ENCODE measurements at places on chromosomes 1 and 21.

DNA sequence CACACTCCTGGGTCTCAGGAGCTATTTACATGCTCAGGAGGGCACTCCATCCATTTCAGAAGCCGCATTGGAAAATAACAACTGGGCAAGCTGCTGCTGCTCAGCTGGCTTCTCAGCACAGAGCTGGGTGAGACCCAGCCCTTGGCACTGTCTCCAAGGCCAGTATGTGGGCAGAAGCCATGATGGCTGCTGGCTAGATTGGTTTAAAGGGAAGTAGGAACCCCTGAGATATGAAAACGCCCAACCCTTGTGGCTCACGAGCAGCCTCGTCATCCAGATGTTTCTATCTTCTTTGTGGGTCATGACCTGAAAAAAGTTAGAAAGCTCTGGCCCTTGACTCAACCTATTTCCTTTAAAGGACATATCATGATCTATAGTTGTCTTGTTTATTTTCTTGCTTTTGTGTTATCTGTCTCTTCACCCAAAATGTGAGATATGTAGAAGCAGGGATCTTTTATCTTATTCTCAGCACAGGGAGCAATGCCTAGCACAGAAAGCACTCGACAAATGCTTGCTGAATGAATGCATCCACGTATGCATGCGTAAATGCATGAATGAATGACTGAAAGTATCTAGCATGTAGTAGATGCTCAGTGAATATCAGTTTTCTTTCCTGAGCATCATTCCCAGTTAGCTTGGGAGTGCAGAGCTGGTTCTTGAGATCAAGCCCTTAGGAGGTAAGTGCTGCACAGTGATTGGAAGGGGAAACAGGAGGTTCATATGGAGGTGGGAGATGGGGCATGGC, 11.6 kb downstream of the MYBPH start:
- DNase-seq, result no peak

- DNase-seq, result no peak
Observed at GRCh38 chr1:4115191-4115900, 215.3 kb upstream of the C1orf174 start.

- DNase-seq, result no peak
Observed at GRCh38 chr1:181107711-181108110, 19.2 kb downstream of the IER5 start.

DNA sequence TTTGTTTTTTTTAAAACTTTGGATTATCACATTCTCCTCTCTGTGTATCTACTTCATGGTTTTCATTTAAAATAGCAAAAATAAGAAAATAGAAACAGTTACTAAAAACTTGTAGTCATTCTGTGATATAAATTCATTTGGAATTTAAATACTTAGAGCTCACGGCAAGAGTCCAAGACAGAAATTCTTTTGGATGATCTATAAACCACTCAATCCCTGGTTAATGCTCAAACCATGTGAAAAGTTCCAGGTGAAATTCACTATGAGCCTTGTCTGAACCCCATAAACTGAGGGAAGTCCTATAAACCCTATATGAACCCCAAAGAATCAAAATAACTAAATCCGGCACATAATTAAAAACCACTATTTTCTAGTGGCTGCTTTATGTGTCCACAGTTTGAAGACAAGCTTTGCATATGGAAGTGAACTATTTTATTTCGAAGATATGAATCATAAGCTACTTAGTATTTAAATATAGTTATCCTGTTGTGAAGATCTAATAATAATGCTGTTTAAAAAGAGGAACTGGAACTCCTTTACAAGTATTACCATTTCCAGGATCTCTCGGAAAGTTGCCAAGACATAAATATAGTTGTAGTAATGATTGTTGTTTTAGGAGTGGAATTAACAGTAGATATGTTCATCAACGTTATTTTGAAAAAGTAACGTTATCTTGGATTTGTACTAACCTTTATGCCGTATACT, 163.5 kb downstream of the NFIA start:
- no peak for DNase-seq

GRCh38 chr1:169514566-169515270, 29.0 kb upstream of the SLC19A2 start:
- DNase-seq, result no peak

DNA sequence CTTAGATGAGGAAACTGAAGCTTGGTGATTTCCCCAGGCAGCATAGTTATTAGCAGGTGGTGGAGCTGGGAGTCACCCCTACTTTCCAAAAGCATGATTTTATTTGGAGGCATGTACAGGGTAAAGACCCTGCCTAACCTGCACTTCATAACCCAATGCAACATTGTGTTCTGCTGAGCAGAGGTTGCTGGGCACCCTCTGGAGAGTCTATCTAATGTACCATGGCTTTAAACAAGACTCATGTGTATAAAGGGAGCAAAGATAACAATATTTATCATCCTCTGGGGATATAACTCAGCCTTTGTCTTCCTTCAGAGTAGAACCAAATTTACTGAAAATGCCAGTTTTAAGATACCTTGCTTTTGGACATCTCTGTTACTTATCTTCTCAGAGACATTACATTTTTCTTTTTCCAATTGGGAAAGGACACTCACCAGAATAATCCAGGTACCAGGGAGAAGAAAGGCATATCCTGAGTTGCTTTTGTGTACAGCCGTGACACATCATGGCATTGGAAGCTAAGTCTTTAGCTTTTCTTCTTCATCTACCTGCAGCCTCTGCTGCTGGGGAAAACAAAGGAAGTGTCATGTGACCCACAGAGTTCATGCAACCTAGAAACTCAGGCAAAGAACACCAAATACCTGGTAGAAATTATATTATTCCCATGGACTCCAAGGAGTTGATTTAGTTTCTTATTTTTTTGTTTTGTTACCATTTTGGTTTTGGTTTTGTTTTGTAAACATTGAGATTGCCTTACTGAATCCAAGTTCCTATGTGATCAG, 39.6 kb downstream of the ELAVL4 start:
- no peak for DNase-seq

GRCh38 chr1:117176579-117176978, 34.1 kb downstream of the VTCN1 start:
- DNase-seq, result no peak

GRCh38 chr21:46207920-46208591, 20.5 kb downstream of the LSS start:
- no peak for DNase-seq

DNA sequence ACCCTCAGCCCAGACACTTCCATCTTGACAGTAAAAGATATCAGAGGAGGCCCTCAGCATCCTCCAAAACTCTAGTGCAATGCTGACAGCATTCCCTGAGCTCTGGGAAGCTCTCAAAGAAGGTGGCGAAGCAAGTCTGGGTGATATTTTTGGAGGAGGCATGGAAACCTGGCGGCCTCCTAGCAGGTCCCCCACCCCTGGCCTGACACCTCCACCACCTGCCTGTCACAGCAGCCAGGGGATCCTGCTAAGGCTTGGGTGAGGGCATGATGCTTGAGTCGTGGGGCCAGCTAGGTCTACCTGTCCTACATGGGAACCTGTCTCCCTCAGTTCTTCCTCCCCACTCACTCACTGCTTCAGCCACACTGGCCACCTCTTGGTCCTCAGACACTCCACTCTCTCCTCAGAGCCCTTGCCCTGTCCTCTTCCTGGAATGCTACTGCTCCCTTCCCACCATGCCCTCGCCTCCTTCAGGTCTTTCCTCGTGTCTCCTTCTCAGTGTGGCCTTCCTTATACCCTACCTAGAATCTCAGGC, 8.5 kb downstream of the DHRS3 start:
- DNase-seq, result no peak

- no peak for DNase-seq
Observed at GRCh38 chr1:66682106-66682505, 70.2 kb upstream of the DYNLT5 start.

DNA sequence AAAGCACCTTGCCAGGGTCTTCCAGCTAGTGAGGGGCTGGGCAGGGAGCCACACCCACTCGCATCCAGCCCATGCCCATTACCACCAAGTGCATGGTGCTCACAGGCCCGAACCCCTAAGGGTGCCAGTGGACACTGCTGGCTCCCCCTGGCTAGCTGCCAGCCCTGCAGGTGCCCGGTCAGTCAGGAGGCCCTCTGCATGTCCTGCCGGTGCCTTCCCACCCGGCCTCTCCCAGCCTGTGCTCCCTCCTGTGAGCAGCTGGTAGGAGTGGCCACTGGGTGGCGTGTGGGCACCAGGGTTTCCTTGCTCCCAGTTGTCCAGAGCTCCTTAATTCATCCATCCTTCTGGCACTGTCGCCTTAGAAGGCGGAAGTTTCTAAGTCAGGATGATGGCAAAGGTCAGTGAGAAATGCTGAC, 33.4 kb downstream of the QSOX1 start:
- DNase-seq, result no peak

DNA sequence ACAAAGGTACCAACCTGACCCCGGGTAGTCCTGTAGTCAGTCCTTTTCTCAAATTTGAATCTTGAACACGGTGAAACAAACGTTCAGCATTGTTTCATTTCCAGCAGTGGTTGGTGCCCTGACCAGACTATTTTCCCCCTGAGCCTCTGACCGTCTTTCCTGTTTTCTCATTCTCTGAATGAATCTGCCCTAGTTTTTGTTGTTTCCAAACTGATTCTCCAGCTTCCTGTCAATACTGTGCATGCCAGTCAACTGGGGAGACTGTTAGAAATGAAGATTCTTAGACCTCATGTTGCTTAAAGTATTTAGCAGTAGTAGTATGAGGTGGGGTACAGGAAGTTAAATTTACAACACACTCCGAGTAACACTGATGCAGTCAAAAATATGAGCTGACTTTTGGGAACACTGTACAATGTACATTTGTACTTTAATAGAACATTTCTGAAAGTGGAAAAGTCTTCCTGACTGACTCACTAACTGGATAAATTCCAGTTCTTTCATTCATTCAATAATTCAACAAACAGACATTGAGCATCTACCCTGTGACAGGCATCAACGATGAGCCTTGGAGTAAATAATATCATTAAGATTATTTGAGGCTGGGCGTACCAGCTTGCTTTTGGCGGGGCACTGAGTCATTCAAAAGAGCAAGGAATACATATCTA, 26.0 kb upstream of the ZRANB2 start:
- no peak for DNase-seq
